DND-41 (cell line): ENCODE measurements at places on chromosomes 5 and 9.

DNA sequence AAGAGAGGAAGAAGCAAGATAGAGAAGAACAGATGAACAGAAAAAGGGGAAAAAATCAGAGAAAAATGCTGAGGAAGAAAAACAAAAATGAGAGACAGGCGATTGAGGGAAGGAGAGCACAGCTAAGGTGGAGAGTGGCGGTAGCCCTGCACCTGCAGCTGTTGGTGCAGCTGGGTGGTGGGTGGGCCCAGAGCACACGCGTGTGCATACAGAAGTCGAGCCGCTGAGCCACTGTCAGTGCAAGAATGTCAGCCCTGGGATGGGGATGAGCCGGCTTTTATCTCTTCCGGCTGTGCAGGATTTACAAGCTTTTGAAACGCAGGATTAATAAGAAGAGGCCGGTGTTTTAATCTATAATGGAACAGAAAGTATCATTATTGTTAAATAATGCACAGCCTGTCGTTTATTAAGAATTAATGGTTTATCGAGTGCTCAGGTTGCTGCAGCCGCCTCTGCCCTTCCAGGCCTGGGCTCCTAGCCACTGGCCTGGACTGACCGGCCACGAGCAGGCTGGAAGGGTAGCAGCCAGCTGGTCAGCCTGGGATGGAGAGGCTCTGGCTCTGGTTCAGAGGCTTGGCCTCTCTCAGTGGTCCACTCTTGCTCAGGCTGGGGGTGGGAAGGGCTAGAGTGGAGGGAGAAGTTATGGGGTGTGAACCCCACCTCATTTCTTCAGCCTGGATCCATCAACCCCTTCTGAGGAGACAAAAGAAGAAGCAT lies 68.7 kb downstream of the PCDH1 start:
- no peak for DNase-seq

GRCh38 chr5:173670791-173671120 lies 54.3 kb upstream of the BOD1 start:
- DNase-seq: no peak

GRCh38 chr5:25995209-25995608 lies 1043.2 kb downstream of the CDH9 start:
- no peak for DNase-seq

DNA sequence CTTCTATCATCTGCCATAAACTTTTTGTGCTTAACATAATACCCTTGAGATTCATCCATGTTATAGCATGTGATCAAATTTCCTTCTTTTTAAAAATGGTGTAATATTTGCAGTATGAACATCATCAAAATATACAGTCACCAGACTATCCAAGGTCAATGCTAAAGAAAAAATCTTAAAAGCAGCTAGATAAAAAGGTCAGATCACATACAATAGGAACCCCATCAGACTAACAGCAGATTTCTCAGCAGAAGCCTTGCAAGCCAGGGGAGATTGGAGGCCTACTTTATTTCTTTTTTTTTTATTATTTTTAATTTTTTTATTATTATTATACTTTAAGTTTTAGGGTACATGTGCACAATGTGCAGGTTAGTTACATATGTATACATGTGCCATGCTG lies 37.2 kb downstream of the FAM170A start:
- no peak for DNase-seq

- DNase-seq: no peak
Measured at GRCh38 chr9:70868041-70868440, 253.4 kb downstream of the TRPM3 start.

DNA sequence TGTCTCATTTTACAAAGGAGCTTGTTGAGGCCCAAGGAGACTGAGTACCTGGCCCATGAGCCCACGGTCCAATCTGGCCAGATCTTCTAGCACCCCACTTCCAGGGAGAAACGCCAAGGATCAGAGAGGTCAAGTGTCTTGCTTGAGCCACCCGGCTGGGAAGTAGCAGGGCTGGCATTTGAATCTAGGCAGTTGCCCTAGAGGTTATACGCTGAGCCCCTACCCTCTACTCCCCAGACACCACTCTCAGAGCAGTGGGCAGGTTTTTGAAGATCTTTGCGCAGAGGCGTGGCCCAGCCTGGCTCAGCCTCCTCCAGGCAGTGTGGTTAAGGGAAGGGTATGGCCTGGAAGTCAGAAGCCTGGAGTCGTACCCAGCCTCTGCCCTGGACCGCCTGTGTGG lies 5.8 kb upstream of the NUP214 start:
- no peak for DNase-seq

DNA sequence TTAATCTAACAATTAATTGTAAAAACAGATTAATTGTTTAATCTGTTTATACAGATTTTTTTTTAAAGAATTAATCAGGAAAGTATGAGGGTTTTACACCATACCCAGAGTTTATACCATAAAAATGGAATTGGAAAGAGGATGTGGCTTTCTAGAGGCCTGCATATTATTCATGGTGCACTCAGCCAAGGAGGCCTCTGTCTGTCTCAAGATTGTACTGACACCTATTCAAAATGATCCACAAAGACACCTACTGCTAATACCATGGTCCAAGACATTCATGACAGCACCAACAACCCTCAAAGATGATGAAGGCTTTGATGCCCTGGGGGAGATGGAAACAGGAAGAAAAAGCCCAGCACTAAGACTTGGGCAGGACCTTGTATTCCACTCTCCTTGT lies 58.1 kb upstream of the MAST4 start:
- no peak for DNase-seq

DNA sequence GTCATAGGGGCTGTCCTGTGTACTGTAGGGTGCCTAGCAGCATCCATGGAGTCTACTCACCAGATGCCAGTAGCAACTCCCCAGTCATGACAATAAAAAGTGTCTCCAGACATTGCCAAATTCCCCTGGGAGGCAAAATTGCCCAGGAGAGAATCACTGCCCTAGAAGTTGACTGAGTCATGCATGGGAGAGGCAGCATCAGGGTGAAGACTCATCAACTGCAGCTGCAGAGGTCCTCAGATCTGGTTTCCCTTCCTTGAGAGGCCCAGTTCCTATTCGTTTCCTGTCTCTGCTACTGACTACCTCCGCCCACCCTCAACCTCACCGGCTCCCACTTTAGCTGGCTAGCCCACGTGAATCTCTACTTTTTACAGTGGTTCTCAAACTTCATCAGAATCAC lies 88.6 kb upstream of the AGXT2 start:
- peak; percentile 68 for DNase-seq

GRCh38 chr9:101566904-101567724 lies 27.7 kb downstream of the PPP3R2 start:
- DNase-seq: peak; percentile 7

- no peak for DNase-seq
Measured at GRCh38 chr5:74413403-74414048, 227.0 kb downstream of the ENC1 start.

GRCh38 chr5:145945620-145946111 lies 9.3 kb downstream of the SH3RF2 start:
- DNase-seq: no peak

DNA sequence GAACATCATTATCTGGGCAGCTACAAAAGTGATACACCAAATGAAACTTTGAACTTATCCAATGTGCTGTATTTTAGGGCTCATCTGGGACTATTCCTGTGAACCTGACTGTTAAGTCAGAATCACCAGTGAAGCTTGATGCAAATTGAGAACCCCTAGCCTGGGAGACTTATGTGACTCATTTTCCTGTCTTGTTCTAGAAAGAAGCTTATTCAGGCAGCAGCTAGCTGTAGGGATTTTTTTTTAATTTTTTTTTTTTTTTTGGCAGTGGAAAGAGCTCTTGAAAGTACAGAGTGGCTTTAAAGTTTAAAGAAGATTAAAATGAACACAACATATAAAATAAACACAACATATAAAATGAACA lies 81.1 kb upstream of the TNFAIP8 start:
- DNase-seq: no peak

DNA sequence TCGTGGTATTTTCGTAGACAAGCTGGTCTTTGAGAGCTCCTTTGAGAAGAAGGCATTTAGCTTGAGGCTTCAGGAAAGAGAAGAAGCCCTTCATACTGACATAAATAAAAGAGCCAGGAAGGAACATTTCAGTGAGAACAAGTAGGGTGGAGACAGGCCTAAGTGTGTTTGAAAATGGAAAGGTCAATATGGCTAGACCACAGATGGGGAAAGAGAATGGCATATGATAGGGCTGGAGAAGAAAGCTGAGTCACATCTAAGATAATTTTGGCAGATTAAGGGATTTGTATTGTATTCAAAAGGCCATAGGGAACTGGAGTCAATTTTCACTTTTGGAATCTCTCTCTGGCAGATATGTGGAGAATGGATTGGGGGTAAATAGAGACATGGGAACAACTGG lies 374.9 kb downstream of the TMEM38B start:
- DNase-seq: no peak

GRCh38 chr5:112010475-112010874 lies 253.5 kb upstream of the NREP start:
- no peak for DNase-seq

- peak; percentile 71 for DNase-seq
Measured at GRCh38 chr5:956941-957747, 51.5 kb upstream of the NKD2 start.

- DNase-seq: no peak
Measured at GRCh38 chr9:115444959-115445358, 327.0 kb upstream of the TNC start.

DNA sequence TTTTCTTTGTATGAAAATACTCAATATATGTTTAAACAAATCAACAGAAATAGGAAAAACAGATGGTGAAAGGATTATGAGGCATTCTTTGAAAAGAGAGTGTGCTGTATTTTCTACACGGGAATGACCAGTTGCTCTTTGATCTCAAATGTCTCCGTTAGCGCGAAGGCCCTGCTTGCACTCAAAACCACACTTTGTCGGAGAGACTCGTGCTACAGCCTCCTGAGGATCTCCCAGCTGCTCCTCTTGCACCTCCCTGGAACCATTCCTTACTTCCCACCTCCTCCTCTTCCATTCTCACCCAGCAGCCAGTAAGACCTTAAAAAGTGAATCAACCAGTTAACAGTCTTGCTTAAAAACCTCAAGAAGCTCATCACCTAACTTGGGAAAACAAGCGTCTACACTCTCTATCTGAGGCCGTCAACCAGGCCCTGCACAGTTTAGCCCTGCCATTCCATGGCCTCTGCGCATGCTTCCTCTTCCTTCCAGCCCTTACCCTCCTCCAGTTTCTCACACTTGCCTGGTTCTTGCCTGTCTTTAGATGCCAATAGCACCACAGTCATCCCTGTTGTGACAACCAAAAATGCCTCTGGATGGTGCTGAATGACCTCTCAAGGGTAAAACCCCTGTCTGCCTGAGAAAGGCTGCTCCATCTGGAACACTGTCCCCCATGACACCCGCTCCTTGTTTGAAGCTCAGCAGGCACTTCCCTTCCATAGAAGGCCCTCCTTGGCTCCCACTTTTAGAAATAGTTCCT lies 594.7 kb upstream of the WWC1 start:
- DNase-seq: no peak

- no peak for DNase-seq
Measured at GRCh38 chr9:137269231-137269772, 8.2 kb upstream of the TOR4A start.

DNA sequence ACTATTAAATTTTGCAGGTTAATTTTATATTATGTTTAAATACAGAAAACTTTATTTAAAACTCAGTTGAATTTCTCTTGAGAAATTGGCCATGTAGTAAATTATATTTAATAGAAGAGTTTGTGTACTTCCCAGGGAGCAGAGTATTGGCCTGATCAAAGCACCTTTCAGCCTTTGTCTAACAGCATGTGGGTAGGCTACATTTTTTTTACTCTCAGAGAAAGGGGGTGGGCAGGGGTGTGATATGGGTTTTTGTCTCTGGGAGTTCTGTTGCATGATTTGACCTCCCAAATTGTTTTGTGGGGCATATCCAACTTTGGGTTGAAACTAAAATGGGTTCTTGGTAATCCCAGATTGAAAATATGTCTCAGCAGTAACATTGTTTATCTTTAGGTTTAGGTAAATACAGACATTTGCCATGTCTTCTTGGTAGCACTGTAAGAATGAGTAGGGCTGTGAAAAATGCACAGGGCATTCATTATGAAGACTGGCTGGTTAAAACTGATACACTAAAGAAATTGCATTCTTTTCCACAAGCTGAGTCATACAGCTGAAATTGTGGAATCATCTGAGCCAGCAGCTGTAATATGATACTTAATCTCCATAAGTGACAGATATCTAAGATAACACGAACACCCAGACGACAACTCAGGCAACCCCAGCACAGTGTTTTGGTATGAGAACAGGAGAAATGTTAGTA lies 75.4 kb upstream of the CDKN2B start:
- no peak for DNase-seq

- no peak for DNase-seq
Measured at GRCh38 chr5:126624534-126624933, 23.8 kb downstream of the PHAX start.

GRCh38 chr5:76537073-76537543 lies 86.1 kb downstream of the F2RL2 start:
- no peak for DNase-seq

DNA sequence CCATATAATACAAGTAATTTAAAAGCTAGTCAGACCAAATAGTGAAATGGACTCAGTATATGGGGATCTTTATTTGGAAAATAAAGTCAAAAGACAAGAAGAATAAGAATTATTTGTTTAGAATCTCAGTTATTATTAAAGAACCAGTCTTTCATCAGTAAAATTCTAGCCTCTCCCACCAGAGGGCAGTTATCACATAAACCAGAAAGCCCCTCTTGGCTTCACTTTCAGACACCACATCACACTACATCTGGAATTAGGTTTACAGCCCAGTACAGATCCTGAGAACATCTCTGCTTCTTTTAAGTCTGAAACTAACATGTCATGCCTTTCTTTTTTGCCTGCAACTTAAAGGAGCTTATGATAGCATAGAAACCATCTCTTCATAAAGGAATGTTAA lies 12.2 kb upstream of the HSPB3 start:
- no peak for DNase-seq

DNA sequence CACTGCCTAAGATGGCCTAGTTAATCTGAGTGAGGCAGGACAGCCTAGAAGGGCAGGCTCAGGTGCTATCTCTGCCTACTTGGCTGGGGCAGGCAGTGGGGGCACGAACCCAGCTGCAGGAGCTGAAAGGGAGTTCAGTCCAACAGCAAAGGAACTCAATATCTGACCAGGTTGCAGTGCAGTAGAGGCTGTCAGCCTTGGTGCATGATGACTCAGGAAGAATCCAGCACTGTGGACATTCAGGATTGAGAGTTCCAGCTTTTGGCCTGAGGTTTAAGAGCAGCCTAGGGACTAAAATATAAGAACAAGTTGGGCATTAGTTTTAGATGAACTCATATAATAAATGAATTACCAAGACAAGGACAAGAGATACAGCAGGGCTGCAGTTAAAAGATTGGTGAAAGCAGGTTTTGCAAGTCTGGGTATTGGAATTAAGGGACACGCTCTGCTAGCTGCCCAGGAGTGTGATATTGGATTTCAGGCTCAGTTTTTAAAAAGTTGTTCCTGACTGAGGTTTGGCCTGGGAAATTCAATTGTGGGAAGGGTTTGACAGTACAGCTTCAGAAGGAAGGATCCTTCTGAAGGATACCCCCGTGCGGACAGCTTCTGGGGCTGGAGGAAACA lies 64.7 kb upstream of the ATG10 start:
- no peak for DNase-seq
